ENCODE measurements at places on chromosomes 2 and 18. TPM values are rescaled to one million over a fixed set of nuclear protein-coding genes. Genes with fewer than 3 reads are reported as not detected.

GRCh38 chr2:98869870-98870269 is 66.2 kb downstream of the CRACDL start:
- H3K36me3 ChIP-seq, result no peaks in the 10 kb centered on the region
- H3K27me3 ChIP-seq, result no peaks in the 10 kb centered on the region
- H3K4me3 ChIP-seq, result no peak overlapping the region
- peaks cover 5% of the 10 kb centered on the region for H3K4me1 ChIP-seq

GRCh38 chr2:79833235-79833878 is 320.5 kb downstream of the CTNNA2 start:
- H3K36me3 ChIP-seq, result no peaks in the 10 kb centered on the region
- no peak for DNase-seq
- no peaks in the 10 kb centered on the region for H3K27me3 ChIP-seq
- no peak overlapping the region for H3K27ac ChIP-seq

DNA sequence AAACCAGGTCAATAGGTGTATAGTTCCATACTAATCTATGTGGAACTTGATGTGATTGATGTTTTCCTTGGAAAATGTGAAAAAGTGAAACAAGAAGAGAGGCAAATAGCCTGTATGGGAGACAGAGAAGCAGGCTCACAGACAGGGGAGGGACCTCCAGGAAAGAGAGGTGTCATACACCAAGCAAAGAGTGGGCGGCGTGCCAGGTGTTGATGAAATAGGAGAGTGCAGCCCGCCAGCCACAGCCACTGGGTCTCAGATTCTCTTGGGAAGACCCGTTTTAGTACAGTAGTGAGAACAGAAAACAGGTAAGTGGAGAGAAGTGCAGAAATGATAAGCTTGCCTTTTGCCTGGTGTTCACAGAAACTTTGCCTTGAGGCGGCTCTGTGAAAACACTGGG is 301.9 kb downstream of the ZNF407 start:
- DNase-seq, result no peak
- H3K4me1 ChIP-seq, result peaks cover 24% of the 10 kb centered on the region
- H3K27ac ChIP-seq, result no peak overlapping the region
- H3K36me3 ChIP-seq, result no peaks in the 10 kb centered on the region
- no peaks in the 10 kb centered on the region for H3K27me3 ChIP-seq

- no peaks in the 10 kb centered on the region for H3K36me3 ChIP-seq
- peaks cover 3% of the 10 kb centered on the region for H3K4me1 ChIP-seq
- no peak for DNase-seq
- no peak overlapping the region for H3K27ac ChIP-seq
Measured at GRCh38 chr2:169716938-169717690, 16.5 kb upstream of the KLHL23 start.

The SMAD2 gene
- 141 TPM for total RNA-seq

The ST3GAL5 gene
- total RNA-seq, result 36.8 TPM

Data from activated CD4-positive, alpha-beta T cell treated with anti-CD3 and anti-CD28 coated beads, Interleukin-2, amount 10 ng/mL, durations not matched to agents 7 days and 5 days (primary cell).